ENCODE measurements at places on chromosomes 12 and 14.

DNA sequence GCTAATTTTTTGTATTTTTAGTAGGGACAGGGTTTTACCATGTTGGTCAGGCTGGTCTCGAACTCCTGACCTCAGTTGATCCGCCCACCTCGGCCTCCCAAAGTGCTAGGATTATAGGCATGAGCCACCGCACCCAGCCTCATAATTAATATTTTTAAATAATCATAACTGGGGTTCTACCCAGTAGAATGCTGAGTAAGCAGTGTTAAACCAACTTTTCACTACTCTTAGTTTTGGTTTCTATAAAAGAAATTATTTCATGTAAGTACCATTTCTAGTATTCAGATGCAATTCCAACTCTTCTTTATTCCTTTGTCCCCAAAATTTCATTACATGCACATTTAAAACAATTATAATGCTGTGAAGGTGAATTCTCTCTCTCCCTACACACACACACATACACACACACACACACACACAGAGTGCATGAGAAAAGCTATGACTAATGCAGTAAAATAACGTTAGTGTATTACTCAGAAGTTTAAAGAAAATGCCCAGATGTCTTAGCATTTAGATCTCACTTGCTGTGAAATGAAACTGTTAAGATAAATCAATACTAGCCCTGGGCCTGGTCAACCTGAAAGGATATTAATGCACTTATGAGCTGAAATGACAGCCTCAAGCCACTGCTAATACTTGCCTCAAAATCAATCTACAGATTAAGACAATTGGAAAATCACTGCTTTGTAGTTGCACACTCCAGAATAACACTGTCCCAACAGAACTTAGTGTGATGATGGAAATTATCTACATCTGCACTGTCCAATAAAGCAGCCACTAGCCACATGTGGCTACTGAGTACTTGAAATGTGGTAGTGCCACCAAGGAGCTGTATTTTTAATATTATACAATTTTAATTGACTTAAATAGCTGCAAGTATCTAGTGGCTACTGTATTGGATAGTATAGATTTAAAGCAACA is 36.0 kb downstream of the PTPN21 start:
- no peak for DNase-seq

DNA sequence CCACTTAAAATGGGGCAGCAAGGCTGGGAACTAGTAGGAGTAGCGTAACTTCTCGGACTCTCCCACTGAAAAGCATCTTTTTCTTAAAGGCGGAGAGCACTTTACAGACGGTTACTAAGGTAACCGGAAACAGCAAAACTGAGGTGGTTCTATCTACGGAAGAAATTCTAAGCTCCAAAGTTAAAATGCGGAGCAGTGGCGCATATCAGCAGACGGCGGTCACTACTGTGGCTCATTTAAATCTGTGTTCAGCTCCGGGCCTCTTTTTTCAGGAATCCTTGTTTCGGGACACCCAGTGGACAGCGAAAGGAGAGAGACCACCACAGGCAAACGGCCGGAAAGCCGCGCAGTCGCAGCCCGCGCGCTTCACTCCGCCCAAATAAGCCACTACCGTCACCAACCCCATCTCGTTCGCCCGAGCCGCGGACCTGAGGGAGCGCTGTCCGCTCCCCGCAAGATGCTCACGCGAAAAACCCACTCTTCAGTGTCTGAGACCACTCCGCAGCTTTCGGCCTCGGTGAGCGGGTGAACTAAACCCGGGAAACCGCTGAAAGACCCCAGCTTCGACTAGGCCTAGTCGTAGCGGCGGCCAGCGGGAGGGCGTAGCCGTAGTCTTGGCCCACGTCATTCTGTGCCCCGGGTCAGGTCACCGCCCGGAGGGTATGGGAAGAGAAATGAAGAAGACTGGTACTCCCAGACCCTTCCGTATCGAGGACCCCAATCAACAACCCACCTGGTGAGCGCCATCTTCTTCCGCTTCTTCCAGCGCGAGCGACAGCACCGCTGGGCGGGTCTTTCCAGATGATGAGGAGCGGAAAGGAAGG is at the start of gene SNW1:
Gene SNW1 (minus strand): TSS at position 776 of the 824 bp plus-strand sequence. CDS start 29 bp downstream, at position 747.
- no peak for DNase-seq

GRCh38 chr14:33452995-33453394 is 497.9 kb downstream of the EGLN3 start:
- no peak for DNase-seq

GRCh38 chr12:6923003-6923732 is 4.6 kb upstream of the ATN1 start:
- DNase-seq, result no peak

GRCh38 chr12:104698871-104699270 is 242.1 kb downstream of the CHST11 start:
- no peak for DNase-seq

- DNase-seq, result no peak
These were observed 17.7 kb upstream of the ANP32D start for GRCh38 chr12:48454667-48455066.

GRCh38 chr12:5014269-5014668 is 29.4 kb upstream of the KCNA5 start:
- no peak for DNase-seq

- no peak for DNase-seq
These were observed 5.8 kb upstream of the MRPL42 start for GRCh38 chr12:93461503-93461902.

DNA sequence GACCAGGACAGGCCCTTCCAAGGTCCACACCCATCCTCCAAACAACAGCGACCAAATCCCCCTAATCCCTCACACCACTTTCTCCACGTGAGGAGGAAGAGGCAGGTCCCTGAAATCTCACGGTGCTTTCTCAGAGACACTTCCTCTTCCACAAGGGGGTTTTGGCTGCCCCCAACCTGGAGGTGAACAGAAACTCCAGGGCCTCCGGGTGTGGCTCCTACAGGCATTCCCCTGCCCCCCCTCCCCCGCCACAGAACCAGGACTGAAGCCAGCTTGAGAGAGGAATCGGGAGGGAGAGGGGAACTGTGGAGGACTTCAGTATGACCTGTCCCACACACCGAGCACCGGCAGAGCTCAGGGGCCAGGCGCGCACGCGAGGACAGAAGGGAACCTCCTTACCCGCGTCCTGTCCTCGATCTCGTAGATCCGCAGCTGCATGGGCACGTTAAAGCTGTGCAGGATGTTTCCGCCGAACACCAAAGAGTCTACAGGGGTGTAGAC is 60.2 kb downstream of the KDM2B start:
- DNase-seq, result no peak

DNA sequence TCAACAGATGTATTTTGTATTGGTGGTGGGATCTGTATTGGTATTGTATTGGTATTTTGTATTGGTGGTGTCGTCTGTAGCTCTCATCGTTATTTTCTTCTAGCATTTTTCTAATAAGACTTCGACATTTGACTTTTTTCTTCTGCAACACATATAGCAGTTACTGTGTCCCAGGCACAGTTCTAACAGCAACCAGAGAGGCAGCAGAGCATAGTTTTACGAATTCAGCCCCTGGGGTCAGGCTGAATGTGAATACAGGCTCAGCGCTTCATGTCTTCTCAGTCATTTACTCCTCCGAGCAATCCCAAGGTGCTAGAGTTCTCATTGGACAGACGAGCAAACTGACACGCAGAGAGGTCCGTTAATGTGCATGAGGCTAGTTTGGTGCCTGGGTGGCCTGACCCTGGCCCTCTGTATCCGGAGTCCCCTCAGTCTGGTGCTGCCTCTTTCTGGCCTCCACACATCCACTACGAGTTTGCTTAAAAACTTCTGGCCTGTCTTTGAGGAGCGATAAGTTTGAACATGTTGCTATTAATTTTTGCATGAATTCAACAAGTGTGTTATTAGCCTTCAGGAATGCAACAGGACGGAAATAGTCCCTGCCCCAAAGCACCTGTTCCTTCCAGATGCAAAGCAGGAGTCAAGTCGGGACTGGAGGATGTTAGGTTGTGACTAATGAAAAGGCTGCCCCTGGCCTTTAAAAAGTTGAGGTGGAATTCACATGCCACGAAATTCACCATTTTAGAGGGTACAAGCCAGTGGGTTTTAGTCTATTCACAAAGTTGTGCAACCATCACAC is 87.0 kb downstream of the GLT1D1 start:
- no peak for DNase-seq

DNA sequence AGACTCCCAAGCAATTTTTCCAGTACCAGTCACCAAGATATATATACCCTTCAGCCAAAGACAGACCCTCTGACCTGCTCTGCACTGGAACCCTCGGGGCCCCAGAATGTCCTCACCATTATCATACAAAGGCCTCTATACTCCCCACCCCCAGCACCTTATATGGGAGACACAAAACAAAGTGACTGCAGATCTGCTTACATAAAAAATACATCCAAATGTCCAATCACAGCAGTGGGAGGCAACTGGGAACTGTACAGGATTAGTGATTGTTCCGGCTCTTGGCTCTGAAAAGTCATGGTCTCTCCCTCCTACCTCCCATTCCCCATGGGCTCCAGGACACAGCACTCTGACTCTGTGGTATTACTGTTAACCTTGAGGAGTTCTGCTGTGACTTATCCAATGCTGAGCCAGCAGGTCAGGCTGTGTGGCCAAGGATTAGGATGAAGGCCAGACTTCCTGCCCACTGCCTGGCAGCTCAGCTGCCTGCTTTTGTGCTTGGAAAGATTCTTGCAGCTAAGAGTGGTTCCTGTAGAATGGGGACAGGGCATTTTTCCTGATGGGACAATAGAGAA is 13.7 kb downstream of the OXA1L start:
- DNase-seq, result no peak

DNA sequence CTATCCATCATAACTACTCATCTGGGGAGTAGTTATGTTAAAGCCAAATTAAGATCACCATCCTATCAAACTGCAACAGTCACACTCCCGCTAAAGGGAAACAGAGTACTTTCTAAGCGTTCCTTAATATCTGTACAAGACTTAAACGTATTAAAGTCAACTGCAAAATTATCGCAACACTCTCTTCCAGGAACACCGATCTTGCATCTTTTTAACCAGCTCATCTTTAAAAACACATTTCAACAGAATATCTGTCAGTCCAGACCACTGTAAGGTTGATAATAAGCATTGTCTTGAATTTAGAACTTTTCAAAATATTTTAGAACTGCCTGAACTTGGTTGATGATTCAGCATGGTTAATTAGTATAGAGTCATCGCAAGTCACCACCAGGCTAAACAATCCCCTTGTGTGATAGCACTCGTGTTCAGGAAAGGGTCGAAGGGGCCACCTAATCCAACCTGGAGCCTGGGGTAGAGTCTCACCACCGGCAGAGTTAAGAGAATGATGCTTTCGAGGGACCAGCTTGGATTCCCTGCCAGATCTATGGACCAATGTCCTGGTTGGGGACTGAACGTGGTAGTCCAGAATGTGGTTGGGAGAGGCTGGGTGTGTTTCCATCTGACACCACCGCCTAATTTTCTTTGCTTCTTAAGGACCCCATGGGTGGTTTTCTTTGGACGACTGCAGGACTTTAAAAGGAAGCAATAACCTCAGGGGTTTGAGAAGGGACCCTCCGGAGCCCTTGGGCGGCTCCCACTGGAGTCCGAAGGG is 890 bp downstream of the SPTLC2 start:
- DNase-seq, result no peak
